ENCODE measurements at places on chromosomes 2 and 18.

GRCh38 chr2:108533832-108534583 lies at the start of gene LIMS1:
Gene LIMS1, plus strand, starts transcription at chr2:108534470. Its CDS starts 93 bp downstream, at chr2:108534563.
- peak; percentile 91 for DNase-seq

DNA sequence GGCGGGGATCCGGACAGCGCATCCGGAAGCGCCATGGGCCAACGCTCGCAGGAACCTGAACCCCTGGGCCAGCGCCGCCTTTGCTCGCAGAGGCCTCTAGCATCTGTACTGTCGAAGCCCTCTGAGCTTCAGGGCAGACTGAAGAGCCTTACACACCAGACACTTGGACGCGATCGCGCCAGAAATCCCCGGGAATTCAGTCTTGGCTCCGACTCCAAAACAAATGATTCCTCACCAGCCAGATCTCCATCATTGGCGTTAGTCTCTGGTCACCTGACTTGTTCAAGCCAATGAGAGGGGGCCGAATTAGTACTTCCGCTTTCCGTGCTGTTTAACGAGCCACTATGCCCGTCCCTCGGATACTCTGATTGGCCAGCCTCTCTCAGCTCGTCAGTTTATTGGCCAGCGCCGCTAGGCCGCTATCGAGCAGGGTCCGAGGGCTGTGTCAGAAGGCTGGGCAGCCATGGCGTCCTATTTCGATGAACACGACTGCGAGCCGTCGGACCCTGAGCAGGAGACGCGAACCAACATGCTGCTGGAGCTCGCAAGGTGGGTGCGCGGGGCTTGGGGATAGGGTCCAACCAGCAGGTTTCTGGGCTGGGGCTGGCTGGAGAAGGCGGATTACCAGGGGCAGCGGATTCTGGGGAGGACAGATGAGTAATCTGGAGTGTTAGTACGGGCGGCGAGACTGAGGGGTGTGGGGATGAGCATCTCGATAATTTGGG lies at the start of gene RNF181:
Gene RNF181 (plus strand): TSS at position 445 of the 725 bp plus-strand sequence. CDS start 19 bp downstream, at position 464.
- DNase-seq, result peak; percentile 95

DNA sequence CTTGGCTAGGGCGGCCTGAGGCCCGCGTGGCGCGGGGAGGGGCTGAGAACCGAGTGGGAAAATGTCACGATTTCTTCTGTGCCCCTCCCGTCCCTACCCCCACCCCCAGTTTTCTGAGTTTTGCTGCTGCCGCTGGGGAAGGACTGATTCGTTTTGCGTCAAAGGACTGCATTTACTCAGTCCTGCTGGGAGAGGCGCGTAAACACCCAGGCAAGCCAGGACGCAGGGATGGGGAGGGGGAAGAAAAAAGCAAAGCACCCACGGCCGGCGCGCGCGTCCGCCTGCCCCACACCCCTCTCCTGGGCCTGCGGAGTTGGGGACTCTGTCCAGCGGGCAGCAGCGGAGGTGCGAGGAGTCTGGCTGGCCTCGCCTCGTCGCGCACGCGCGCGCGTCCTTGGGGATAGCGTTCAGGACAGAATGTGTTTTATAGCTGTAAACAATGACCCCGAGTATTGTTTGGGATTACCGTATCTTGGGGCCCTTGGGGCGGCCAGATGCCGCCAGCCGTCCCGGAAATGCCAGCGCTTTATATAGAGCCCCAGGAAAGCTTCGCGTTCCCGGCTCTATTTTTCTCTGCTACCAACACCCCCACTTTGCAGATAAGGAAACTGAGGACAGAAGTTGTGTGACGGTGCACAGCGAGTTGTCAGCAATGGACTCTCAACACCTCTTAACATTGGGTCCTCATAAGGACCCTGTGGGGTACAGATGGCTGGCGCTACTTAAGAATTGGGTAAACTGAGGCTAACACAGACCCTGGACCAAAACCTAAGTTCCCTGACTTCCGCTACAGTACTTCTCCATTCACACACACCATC lies 1.7 kb upstream of the FOSL2 start:
- no peak for DNase-seq

- DNase-seq, result no peak
Observed at GRCh38 chr18:11114653-11115052, 34.7 kb downstream of the PIEZO2 start.
